ENCODE measurements at places on chromosomes 3 and 15.

DNA sequence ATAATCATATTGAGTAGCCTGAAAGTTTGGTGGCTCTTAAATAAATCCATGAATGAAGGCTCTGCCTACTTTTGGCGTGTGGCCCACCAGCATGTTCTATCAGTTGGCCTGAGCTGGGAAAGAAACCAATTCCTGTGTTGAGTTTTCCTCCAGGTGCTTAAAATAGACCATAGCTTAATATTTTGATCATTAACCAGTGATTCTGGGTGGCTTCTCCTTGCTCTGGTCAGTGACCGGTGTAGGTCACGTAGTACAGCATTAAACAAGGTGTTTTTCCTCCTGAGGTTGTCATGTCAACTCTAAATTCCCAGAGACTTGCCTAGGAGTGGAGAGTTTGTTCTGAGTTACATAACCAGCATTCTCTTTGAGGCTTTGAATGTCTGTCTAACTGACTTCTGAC, 1.3 kb downstream of the HHLA2 start:
- no peak for DNase-seq

- no peak for DNase-seq
These were observed 110.4 kb downstream of the EDEM1 start for GRCh38 chr3:5297895-5298294.

DNA sequence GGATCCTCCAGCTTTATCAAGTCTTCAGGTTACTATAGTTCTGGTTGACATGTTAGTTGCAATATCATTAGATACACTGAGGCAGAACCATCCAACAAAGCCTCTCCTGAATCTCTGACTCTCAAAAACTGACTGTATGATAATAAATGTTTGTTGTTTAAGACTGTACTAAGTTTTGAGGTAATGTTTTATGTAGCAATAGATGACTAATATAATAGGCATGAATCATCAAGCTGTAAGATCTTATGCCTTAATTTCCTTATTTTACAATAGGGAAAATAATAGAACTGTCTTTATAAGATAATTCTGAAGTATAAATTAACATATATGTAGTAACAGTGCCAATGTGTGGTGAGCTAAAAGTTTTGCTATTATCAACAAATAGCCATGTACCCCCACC, 88.9 kb upstream of the TBC1D5 start:
- no peak for DNase-seq

DNA sequence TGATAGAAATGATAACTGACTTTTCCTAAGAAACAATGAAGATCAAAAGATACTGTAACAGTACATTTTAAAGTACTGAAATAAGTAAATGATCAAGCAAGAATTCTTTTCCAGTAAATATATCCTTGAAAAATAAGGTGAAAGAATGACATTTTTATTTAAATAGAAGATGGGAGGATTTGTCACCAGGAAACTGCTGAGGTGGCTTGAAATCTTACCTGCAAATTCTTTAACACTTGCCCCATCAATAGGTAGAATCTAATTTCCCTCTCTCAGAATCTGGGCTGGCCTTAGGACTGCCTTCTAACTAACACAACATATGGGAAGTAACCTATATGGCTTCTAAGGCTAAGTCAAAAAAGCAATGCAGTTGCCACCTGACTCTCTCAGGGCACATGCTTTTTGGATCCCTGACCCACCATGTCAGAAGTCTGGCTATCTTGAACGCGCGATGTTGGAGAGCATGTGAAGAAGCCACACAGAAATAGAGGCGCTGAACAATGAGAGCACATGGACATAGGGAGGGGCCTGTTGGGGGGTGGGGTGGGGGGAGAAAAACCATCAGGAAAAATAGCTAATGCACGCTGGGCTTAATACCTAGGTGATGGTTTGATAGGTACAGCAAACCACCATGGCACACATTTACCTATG, 11.5 kb downstream of the ACSBG1 start:
- no peak for DNase-seq

DNA sequence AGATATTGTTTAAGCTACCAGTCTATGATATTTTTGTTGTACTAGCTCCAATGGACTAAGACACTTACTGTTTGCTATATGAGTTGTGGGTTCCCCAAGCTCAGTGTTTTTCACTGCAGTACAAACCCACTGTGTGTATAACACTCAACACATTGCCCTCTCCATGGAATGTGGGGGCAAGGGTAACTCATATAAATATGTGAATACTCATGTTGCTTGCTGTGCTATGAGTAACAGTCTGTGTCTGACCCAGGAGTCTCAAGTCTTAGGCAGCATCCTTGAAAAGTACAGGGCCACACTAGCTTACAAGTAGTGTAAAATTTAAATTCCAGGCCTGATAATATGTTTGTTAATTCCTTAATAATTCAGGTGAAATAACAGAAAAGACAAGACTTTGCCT, 22.5 kb upstream of the CNTN3 start:
- DNase-seq = no peak

DNA sequence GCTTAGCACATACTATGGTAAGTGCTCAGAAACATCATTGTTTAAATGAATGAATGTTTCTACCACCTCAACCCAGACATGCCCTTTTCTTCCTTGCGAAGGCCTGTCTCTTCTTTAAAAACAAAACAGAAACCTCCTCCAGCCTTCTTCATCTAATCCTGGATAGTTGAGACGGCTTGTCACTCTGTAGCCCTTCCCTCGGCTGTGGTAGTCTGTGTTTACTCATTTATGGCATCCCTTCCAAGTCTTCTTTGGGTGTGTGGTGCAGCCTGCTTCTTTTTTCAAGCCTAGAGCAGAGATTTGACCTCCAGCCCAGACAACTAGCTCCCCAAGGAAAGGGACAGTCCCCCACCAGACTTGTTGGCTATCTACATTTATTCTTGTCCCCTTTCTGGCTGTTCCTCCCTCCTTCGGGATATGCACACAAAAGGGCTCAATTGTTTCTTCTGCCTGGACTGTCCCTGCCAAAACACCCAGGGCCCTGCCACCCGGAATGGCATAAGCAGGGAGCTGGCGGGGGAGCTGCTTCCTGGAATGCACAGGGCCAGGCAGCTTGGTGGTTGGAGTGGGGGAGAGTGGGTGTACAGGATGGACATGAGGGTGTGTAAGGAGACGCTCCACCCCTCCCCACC, 67.8 kb downstream of the ITGA11 start:
- no peak for DNase-seq

- DNase-seq = no peak
These were observed 15.6 kb downstream of the IRAK2 start for GRCh38 chr3:10180289-10180688.

GRCh38 chr3:46097691-46098241, 70.5 kb upstream of the XCR1 start:
- no peak for DNase-seq

GRCh38 chr3:14318646-14319045, 83.8 kb upstream of the SLC6A6 start:
- no peak for DNase-seq

GRCh38 chr3:196624907-196625306, 14.6 kb upstream of the NRROS start:
- DNase-seq = no peak

DNA sequence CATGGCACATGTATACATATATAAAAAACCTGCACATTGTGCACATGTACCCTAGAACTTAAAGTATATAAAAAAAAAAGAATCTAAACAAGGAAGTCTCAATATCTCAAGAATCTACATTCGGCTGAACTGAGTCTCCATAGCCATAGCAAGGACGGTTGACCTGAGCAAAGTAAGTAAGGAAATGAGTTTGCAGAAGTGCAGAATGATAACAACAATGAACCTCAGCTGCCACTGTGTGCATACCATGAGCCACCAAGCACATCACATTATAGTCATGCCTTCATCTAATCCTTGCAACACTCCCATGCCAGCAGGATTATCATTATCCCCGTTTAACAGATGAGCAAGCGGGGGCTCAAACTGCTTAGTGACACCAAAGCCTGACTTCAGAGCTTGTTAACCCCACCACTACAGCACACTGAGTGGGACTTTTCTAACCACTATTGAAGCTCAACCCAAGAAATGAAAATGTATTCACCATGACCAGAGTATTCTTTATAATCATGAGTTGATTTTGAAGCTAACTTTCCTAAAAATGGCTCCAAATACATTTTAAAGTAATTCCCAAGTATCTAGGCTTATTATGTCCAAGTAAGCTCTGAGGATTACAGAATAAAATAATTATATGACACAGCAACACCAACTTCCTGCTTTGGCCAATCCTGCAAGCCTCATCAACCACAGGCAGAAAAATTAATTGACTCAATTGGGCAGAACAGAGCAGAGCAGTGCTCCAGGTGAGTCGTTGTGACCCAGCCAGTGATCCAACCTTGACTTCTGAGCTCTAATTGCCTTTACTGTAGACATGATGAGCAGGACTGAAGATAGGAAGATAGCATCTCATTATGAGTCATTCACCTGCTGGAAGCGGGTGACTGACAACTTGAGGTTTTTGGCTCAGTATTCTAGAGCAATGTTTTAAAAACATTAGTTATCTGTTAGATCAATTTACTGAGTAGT, 47.3 kb upstream of the IL12A start:
- DNase-seq = no peak

- DNase-seq = no peak
These were observed 3.0 kb downstream of the TBL1XR1 start for GRCh38 chr3:177194299-177194698.

DNA sequence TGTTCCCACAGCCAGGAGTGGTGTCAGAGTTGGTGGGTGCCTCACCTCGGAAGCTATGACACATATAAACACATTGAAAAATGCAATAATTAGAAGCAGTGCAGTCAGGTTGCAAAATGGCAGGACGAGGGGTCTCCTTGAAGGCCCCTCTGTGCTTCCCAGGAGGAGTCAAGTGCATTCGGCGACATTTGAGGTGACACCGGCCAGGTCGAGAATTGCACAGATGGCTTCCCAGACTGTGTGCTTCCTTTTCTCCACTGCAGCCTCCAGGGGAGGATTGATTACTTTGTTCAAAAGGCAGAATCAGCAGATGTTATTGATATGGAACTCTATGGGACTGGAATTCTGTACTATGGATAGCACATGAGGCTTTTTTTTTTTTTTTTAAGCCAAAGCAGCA, 163.2 kb downstream of the MINAR1 start:
- no peak for DNase-seq

DNA sequence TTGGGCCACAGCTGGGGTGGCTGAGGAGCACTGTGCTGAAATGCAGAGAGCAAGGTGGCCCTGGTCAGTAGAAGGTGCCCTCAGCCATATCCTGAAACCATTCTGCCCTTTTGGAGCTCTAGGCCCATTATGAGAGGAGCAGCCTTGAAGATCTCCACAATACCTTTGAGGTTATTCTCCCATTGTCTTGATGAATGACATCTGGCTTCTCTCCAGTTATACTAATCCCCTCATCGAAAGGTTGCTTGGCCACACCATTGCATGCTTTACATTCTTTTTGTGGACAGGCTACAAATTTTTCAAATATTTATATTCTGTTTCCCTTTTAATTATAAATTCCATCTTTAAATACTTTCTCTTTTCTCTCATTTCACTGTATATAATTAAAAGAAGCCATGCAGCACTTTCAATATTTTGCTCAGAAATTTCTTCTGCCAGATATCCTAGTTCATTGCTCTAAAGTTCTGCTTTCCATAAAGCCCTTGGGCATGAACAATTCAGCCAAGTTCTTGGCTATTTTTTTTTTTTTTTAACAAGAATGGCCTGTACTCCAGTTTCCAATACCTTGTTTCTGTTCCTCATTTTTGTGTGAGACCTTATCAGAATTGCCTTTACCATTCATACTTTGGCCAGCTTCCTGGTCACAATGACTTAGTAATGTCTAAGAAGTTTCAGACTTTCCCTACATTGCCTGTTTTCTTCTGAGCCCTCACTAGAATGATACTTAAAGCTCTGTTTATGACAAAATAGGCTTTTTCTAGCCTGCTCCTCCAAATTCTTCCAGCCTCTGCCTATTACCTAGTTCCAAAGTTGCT, 138.9 kb upstream of the SGO1 start:
- DNase-seq = no peak

- no peak for DNase-seq
These were observed 18.8 kb upstream of the DGKG start for GRCh38 chr3:186380622-186381380.

GRCh38 chr15:86101818-86102217, 22.1 kb downstream of the AGBL1 start:
- no peak for DNase-seq

GRCh38 chr15:92599394-92599970, 56.1 kb downstream of the FAM174B start:
- no peak for DNase-seq

- DNase-seq = no peak
These were observed 7.5 kb downstream of the HDGFL3 start for GRCh38 chr15:83200162-83200561.

GRCh38 chr15:98568382-98569017, 79.8 kb upstream of the IGF1R start:
- no peak for DNase-seq

DNA sequence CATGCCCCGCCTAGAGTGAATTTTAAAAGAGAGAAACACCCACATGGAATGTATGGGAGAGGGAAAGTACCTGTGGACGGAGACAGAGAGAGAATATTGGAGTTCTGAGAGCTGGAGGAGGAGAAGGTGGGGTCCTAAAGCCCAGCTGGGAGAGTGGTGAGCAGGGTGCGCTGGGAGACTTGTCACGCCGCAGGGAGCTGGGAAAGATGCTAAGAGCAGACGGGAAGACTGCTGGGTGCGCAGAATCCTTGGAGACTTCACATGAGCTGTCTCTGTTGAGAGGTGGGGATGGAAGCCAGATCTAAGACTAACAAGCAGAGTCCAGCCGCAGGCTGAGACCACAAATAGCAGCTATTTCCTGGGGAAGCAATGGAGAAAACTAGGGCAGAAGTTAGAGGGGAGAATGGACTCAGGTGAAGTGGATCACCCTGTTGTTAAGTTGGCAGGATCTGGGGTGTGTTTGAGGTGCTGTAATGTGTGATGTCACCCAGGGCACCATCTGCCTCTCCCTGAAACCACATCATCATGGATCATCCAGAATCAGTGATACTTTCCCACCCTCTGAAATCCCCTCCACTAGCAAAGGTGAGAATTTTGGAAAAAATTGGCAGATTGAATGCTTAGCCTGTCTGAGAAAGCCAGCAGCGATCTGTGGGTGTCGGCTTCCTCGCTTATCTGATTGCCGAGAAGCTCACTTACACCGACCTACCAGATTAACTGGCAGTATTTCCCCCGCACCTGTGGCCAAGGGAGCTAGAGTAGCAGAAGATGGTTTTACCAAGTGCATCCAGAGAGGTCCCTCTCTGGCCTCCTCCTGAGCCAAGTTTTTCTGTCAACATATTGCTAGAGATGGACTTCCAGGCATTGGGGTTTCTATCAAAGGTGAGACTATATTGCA, 174.8 kb upstream of the BHLHE40 start:
- no peak for DNase-seq

DNA sequence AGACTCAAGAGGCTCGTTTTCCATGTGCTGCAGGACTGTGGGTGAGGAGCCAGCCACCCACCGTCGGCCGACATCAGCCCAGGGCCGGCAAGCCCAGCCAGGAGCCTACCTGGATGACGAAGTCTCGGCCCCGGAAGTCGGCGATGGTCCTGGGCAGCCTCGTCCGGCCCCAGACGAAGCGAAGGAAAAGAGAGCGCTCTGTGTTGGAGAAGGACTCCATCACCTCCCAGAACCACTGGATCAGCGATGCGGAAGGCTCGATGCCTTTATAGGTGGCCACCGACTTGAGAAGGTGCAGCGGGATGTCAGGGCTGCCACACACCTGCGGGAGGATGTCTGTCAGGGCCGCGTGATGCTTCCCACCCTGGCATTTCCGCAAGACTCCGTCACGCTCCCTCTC, 13.8 kb upstream of the OCA2 start:
- DNase-seq = no peak
